T-helper 1 cell (primary cell): ENCODE measurements at places on chromosomes 3 and 15.

- DNase-seq, result no peak
Measured at GRCh38 chr3:45881078-45882022, 5.0 kb upstream of the CCR9 start.

GRCh38 chr3:11653298-11654055 is 9.8 kb upstream of the VGLL4 start:
- no peak for DNase-seq

GRCh38 chr3:132847849-132848625 is 125.8 kb upstream of the NPHP3 start:
- no peak for DNase-seq

- DNase-seq, result no peak
Measured at GRCh38 chr3:34969513-34969912, 669.8 kb upstream of the ARPP21 start.

GRCh38 chr3:72380193-72380592 is 468.1 kb downstream of the SHQ1 start:
- DNase-seq, result no peak

DNA sequence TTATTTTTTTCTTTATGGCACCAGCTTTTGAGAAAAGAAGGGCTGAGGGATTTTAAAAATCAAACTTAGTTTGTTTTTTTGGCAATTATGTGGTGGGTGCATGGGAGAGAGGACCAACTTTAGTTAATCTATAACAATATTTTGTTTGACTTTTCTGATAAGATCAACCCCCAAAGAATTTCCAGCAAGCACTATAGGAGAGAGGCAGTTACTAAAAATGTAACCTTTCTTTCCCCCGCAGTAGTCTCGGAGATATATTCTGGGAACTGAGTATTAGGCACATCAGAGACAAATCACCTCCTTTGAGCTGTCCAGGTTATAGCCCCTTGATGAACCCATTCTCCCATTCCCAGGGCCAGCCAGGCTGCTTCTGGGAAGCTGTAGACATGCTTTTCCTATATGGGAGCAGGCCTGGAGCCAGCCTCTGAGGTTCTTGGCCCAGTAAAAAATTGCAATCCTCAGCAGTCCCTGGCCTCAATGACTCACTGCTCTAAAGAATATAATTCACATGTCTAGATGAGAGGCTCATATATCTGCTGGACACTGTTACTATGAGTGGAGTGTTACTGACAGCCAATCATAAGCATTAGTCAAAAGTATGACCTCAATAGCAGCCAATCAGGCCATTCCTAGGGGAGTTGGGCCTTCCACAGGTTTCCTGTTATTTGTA is 138.3 kb upstream of the AGBL1 start:
- DNase-seq, result no peak

DNA sequence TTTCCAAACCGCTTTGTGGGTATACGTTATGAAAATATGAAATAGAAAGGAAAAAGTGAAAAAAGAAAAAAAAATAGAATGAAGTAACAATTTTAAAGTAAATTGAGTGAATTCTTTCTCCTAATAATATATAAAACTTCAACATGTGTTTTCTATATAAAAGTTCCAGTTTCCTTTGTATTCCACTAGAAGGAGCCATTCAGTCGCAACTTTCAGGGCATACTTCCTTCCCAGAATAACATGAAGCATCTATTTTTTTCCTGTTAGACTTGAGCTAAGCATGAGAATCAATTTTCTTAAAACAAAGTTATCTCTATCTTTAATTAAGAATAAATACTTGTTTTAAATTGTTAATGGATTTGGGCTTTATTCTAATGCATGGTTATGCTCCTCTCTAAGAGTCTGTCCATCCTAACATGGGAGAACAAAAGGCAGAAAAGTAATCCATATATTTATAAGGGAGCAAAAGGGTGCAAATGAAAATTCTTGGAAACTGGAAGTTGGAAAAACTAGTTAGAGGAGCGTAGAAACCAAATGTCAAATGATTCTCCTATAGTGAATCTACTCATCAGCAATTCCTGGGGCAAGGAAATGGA is 16.0 kb upstream of the VGLL3 start:
- no peak for DNase-seq

GRCh38 chr3:23704298-23704697 is 101.5 kb upstream of the UBE2E1 start:
- no peak for DNase-seq

DNA sequence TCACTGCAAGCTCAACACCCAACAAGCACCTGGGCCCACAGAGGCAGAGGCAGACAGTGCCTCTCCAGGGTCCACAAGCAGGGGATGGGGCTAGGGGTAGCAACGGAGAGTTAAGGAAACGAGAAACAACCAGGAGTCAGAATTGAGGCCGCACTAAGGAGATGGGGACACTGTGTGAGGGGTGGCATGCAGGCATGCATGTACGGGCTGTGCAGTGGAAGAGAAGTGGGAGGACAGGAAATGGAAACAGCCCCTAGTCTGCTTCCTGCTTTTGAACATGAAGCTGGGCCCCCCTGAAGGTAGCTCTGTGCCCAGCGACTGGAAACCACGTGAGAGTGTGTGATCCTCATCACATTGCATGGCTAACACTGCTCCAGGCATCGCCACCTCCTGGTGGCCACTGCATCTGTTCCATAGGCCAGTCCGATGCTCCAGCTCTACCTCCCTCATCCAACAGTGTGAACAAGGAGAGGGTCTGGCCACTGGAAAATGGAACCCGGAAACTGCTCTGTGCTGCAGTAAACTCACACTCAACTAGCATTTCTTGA is 44.0 kb downstream of the XXYLT1 start:
- DNase-seq, result no peak

DNA sequence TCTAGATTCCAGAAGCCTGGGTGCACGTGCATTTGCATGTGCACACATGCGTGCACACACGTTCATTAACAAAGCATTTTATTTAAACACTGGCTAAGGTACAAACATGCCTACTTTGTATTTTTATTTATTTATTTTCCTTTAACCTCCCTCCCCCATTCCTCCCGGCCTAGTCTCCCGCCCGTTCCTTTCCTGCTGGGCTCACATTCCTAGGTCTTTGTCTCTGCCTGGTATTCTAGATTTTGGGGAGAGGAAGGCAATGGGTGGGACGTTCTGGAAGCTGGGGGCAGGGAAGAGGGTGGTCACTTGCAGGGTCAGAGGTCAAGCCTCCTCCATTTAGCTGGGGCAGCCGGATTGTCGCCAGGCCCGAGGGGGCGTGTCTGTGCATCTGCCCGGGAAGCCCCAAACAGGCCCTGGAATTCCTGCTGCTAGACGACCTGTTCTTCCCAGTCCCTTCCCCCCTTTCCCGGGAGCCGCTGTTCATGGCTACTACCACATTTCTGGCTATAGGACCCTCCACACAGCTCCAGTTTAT is 51.8 kb downstream of the TRIM71 start:
- no peak for DNase-seq

DNA sequence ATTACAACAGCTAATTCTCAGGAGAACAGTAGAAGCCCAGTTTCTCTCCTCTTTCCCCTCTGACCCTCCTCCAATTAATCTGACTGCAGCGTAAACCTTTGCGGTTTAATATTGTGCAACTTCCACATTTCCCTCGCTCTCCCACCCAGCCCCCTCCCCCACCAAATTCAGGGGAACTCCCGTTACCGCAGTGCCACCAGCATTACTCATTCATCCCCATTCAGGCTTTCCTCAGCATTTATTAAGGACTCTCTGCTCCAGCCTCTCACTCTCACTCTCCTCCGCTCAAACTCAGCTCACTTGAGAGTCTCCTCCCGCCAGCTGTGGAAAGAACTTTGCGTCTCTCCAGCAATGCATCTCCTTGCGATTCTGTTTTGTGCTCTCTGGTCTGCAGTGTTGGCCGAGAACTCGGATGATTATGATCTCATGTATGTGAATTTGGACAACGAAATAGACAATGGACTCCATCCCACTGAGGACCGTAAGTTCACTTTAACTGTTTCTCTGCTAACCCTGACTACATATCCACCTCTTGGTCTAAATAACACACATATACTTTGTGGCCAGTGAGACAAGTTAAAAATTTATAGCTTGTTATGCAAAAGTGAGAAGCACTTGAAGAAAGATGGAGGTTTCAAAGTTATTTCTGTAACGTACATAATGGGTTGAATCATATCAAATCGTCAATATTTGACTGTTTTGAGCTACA is at the start of gene PTX3:
Gene PTX3, plus strand, starts transcription at position 268 of the 709 bp plus-strand sequence. Its CDS starts 84 bp downstream, at position 352.
- DNase-seq, result no peak

- DNase-seq, result no peak
Measured at GRCh38 chr3:14199641-14200040, 21.0 kb downstream of the LSM3 start.
